Fibroblast of lung (primary cell): ENCODE measurements at places on chromosomes 16 and 17.
A peak's percentile ranks its signal among the peaks of the same experiment; 100 is the strongest.

- no peak for DNase-seq
These were observed 5.8 kb downstream of the TRAF4 start for GRCh38 chr17:28749516-28750177.

GRCh38 chr16:4612977-4613635 lies 1.6 kb downstream of the UBALD1 start:
- no peak for DNase-seq

- DNase-seq = no peak
These were observed 64.5 kb upstream of the HSBP1 start for GRCh38 chr16:83743241-83743640.

GRCh38 chr17:40122999-40123810 lies 1.4 kb downstream of the MSL1 start:
- peak; percentile 37 for DNase-seq

DNA sequence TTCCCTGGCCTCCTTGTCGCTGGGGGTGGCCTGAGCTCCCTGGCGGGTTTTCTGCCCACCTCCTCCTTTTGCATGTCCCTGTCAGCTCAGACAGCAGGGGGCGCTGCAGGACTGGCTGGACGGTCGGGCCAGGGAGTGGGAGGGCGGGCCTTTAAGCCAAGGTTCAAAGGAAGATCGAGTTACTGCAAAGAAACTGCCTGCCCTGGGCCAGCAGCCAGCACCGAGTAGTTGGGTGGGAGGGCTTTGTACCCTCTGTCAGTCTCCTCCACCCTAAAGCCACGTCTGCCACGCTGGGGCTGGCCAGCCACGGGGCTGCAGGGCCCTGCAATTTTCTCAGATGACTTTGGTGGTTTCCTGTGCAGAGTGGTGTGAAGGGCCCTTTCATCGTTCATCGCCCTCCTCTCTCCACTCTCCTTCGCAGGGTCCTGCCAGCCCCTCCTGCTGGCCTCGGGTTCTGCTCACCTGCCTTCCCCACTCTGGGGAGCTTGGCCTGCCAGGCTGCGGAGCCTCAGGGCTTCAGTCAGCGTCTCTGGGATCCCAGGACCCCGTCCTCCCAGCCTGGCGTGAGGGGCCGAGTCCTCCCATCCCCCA lies 12.3 kb downstream of the GPR142 start:
- peak; percentile 74 for DNase-seq

DNA sequence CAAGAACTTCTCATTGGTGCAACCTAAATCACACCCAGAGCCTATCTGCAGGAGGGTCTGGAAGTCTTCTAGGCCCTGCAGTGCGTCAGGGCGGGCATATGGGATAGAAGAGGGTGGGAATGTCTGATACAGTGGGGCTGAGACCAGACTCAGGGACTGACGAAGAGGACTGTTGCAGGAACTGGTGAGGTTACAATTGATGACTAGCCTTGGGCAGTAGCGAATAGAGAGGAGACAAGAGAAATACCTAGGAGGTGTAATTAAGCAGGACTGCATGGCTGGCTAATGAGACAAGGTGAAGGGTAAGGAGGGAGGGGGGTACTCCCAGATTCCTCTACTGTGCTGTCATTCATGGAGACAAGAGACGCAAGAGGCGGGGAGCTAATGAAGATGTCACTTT lies 91.3 kb downstream of the WWP2 start:
- no peak for DNase-seq
